HuH-7.5 (cell line): ENCODE measurements at places on chromosomes 13 and 19.

DNA sequence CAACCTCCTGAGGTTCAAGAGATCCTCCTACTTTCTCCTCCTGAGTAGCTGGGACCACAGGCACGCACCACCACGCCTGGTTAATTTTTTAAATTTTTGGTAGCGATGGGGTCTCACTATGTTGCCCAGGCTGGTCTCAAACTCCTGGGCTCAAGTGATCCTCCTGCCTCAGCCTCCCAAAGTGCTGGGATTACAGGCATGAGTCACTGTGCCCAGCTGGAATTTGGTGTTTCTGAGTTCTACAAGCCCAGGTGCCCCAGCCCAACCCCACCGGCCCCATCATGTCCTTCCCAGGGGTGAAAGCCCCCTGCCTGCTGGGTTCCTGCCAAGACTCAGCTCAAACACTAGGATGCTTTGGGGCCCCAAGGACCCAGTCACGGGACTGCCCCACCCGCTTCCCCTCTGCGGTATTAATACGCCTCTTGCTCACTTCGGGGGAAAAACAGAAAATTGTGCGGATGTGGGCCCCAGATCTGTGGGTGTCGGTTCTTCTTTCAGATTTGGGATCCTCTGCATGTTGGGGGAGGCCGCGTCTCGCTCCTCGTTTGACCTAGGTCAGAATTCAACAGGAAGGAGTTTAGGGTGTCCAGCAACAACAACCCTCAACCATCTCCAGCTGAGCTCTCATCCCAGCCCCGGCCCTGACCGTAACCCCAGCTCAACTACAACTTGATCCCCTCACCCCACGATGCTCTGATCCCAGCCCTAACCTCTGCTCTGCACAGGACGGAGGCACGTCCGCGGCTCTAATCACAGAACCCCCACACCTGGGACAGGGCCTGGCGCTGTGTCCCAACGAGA lies 3.7 kb upstream of the FCER2 start:
- no peak for DNase-seq

GRCh38 chr19:13652810-13653590 lies 111.3 kb upstream of the MRI1 start:
- DNase-seq, result no peak

DNA sequence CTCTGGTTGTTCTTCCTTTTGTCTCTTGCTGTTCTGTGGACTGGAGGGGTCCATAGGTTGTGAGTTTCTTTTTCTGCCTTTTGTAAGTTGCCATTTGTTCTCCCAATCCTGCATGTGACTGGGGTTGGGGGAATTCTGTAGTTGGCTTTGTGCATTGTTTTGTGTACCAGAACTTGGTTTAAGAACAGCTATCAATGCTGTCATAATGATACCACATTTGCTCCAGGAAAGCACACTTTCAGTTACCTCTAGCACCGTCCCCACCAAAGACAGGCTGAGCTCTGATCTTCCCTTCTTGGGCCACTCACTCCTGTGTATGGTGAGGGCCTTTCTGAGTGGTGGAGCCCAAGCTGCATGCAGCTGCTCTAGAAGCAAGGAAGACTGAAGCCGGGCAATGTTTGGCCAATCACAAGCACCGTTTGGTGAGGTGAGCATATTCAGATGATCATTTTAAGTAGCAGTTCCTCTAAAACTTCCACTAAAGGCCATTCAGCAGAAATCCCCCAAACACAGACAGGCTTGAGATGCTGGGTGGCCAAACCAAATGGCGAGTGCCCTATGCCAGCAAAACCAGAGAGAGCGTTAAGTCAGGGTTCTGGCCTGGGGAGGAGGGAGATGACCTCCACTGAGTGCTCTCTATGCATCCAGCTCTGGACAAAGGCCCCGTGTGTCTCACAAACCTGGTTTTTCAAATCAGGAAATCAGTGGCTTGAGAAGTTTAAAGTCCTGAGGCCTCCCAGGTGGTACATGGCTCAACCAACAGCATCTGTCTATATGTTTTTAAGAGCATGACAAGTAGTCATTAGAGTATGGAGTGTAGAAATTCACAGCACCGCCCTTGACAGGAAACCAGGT lies 120.7 kb upstream of the SPATA13 start:
- DNase-seq, result no peak

GRCh38 chr19:47247308-47247990 lies 8.9 kb upstream of the CCDC9 start:
- no peak for DNase-seq

- peak; percentile 9 for DNase-seq
These were observed 172.7 kb upstream of the RNF113B start for GRCh38 chr13:98349731-98350305.

GRCh38 chr13:88643233-88643632 lies 972.1 kb downstream of the SLITRK5 start:
- no peak for DNase-seq

GRCh38 chr19:44803442-44804428 lies 5.2 kb upstream of the BCAM start:
- no peak for DNase-seq

DNA sequence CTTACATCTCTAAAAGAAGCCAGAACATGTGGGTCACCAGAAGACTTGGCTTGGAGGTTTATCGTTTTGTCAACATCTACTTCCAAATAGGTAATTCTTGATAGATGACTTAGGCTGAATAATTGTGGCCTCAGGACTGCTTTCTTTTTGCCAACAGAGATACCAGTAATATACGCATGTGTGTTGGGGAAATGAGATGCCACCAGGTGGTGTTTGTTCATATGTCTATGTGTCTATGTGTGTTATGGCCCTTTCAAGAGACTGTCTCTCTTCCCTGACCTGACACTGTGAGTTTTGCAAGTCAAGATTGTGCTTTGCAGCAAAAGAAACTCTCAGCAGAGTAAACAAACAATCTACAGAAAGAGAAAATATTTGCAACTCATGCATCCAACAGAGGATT lies 31.6 kb upstream of the METTL21C start:
- DNase-seq, result no peak
